ENCODE measurements at places on chromosomes 16 and 17.

- no peak for DNase-seq
Observed at GRCh38 chr17:349666-350065, 2.9 kb downstream of the RPH3AL start.

GRCh38 chr16:11361701-11362451, 16.6 kb downstream of the RMI2 start:
- no peak for DNase-seq

DNA sequence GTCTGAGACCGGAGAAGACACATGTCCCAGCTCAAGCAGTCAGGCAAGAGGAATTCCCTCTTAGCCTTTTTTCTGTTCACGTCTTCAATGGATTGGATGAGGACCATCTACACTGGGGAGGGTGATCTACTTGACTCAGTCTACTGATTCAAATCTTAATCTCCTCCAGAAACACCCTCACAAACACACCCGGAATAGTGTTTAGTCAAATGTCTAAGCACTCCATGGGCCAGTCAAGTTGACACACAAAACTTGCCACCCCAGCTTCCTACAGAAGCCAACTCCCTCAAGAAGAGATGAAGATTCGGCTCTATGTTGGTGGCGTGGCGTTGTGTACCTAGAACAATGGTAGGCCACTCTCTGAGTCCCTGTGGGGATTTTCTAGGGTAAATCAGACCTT, 22.5 kb upstream of the NKD1 start:
- no peak for DNase-seq

DNA sequence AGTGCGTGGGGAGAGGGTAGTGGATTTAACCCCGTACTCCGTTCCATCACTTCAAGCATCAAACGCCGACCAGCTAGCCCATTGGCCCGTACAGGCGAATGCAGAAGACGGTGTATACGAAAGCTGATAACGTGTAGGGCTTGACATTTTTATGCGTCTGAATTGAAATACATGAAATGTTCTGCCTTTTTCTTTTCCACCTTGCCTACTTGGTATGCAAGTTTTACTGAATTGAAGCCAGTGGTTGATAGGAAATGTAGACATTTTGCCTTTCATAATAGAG, 834 bp upstream of the STAT3 start:
- no peak for DNase-seq

- DNase-seq, result no peak
Observed at GRCh38 chr16:68664297-68664696, 19.2 kb downstream of the CDH3 start.

DNA sequence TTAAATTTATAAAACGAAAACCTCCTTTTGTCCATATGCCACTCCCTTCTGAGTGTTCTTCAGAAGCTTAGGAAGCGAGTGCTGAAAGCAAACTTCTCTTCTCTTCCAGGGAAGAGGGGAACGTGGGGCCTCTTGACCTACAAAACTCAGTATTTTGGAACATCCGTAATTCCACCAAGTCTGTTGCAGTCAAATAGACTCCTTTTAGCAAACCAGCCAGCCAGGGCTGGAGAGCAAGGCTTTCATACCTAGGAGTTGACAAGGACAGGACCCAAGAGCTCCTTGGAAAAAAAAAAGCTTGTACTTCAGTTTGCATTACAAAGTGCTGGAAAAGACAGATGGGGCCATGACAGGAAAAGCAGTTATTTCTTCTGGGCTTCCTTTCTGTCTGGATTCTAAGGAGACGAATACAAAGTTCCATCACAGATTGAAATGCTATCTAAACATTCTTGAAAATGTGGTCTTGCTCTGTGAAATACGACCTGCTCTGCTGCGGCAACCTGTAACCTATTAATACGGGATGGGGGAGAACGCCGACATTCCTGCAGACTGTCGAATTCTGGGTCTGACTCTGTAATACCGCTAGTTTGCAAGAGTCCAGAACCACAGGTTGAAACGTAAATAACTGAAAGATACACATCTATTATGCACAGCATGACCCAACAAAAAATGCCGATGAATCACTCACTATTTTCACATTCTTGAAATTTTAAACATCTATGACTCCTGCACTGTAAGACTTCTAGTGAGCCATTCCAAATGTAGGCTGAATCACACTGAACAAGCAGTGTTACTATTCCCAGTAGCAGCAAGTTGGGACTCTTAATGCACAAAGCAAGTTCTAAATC, 20.6 kb downstream of the VPS53 start:
- DNase-seq, result no peak

GRCh38 chr16:4947722-4948503, 10.2 kb upstream of the SEC14L5 start:
- peak; percentile 11 for DNase-seq

DNA sequence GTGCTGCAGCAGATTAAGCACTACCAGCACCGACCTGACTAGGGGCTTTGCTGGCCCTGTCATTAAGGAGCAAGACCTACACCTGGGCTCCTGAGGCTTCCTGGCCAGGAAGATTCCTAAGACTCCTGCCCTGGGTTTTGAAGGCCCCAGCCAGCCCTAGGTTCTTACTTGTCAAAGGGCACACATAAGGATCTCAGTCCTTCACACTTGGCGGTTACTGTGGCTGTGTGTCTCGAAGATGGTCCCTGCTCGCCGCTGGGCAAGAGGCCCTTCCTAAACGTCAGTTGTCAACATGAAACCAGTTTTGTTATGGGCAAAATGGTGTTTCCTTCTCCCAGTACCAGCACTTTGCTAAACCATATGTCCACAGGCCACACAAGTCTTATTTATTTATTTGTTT, 470.6 kb downstream of the TOX3 start:
- DNase-seq, result no peak

DNA sequence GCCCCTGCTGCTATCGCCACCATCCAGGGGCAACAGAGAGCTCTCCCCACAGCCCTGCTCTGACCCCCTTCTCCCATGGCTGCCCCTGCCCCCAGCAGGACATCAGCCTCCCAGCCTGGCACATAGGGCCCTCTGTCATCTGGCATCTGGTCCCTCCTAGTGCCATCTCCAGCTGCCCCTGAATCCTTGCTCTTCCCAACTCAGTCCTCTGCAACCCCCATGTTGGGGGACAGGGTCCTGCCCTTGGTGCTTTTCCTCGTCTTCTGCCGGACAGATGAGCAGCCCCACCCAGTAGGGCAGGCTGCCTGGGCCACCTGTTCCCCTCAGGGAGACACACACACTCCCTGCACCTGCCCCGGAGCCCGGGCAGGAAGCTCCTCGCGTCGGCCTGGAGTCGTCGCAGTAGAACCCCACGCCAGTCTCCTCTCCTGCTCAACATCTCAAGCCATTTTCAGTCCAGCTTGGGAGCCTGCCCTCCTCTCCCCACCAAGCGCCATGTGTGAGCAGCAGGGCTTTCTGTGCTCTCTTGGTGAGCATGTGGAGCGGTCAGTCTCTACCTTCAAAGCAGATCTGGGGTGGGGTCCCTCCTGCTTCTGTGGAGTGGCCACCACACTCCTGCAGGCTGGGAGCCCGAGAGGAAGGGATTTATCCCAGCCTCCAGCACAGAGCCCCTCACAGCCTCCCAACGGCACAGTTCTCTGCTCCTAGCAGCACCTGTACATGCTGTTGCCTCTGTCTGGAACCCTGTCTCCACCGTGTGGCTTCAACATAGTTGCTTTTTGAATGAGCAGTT, 28.2 kb downstream of the TNFRSF13B start:
- no peak for DNase-seq

DNA sequence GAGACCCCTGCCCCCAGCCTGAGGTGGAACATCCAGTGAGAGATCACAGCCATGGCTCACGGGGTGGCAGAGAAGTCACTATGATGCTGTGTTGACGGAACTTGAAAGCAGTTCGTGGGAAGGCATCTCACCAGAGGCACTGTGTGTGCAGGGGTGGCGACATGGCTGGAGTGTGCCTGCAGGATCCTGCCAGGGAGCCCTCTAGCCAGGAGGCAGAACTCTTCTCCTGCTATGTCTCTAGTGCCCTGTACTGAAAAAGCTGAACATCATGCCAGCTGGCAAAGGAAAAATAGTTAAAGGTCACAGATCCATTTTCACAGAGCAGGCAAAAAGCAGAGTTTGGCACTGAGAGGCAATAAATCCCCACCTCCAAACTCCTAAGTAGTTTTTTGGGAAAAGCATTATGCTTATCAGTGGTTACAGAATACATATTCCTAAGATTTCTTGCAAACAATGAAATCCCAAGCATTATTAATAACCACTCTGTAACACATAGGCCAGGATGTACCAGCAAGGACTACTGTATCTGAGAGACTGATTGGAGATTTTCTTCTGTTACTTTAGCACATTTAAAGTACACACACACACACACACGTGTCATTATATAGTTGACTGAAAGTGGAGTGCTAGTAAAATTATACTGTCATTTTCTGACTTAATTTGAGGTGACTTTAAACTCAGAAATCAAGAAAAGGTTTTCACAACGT, 36.8 kb downstream of the TNRC6C start:
- DNase-seq, result no peak

DNA sequence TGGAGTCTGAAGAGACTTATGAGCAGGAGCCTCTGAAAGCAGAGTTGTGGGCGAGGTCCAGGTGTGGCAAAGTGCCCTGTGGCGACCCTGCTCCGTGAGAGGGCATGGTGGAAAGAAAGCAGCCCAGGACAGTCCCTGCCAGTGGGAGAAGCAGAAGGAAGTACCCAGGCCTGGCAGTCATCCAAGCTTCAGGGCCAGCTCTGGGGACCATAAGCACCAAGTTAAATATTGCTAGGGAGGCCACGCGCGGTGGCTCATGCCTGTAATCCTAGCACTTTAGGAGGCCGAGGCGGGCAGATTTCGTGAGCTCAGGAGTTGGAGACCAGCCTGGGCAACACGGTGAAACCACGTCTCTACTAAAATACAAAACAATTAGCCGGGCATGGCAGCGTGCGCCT, 4.9 kb upstream of the ASGR1 start:
- peak; percentile 23 for DNase-seq

GRCh38 chr17:48612854-48613691, 2.0 kb downstream of the HOXB8 start:
- DNase-seq, result peak; percentile 57
